ENCODE measurements at places on chromosomes 5 and 9. TPM values are rescaled to one million over a fixed set of nuclear protein-coding genes. Genes with fewer than 3 reads are reported as not detected.
A peak's percentile ranks its signal among the peaks of the same experiment; 100 is the strongest.

Gene PROB1
- 56.5 TPM for total RNA-seq

GRCh38 chr9:91256235-91256634 is 105.5 kb downstream of the AUH start:
- DNase-seq, result peak; percentile 44

Gene IGIP
- 11.8 TPM for total RNA-seq

DNA sequence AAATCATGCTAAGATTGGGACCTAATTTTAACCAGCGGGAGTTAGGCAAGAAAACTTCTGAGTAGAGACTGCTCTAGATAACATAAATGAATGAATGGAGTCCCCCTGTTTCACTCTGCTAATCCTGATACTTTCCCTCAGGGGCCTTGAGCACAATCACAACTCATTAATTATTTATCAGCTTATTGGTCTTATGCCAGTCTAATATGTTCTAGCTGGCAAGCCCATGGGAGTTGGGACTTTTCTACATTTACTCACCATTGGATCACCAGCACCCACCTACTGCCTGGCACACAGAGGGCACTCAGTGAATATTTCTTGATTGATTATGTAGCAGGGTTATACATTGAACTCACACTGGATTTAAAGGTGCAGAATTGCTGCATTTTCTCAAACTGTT is 13.5 kb upstream of the TMED7 start:
- no peak for DNase-seq

DNA sequence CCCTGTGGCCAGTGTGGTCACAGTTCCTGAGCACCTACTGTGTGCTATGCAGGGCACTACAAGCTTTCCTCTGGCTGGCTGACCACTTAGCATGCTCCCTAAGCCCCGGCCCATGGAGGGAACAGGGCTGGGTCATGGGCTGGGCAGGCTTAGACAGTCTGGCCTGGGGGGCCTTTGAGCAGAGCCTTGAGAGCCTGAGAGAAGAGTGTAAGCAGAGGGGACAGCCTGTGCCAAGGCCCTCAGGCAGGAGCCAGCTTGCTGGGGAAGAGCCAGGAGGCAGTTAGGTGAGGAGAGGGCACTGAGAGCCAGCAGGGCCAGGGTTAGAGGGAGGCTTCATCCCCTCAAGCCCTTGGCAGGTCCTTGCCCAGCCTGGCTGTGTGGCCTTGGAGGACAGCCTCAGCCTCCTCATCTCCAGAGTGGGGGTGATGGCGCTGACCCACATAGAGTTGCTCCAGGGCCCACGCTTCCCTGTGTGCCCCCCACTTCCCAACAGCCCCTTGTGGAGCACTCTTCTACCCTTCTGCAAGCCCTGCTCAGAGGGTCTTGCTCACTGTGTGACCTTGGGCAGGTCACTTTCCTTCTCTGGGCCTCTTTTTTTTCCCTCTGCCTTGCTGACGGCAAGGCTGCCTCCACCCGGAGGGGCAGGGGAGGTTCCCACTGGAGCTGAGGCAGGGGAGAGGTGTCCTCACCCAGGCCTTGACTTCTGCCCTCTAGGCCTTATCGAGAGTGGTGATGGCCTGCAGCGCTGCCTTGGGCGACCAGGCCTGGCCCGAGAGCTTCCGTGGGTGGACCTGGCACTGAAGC is 107.1 kb downstream of the PHF2 start:
- DNase-seq, result peak; percentile 13

GRCh38 chr5:108765647-108766046 is 17.9 kb downstream of the FER start:
- DNase-seq, result no peak

Gene HAVCR2
- total RNA-seq, result 2.8 TPM

Measured in left ventricle myocardium superior (tissue), 1 donor.